ENCODE measurements at places on chromosomes 5 and 9. TPM values are rescaled to one million over a fixed set of nuclear protein-coding genes. Genes with fewer than 3 reads are reported as not detected.

Gene PRDM9
- total RNA-seq, result not detected

Gene FBP1
- 0.31 TPM for total RNA-seq

DNA sequence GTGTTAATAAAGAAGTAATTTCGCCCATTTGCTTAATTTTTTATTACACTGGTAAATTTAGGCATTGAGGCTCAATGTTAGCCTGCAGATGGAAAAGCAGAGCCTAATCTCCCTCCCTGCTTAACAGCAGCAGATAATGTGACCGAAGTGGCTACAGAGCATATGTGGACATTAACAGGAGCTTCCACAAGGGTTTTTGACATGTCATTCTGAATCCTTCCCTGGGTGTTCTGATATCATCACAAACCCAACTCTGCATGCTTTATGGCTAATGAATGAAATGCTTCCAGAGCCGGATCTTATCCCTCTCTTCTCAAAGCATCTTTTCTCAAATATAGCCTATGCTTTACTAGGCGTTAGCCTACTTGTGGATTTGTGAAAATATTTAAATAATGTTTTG is 208.6 kb downstream of the CAAP1 start:
- no peak for DNase-seq
- peaks cover 17% of the 10 kb centered on the region for H3K4me1 ChIP-seq
- no peaks in the 10 kb centered on the region for H3K36me3 ChIP-seq
- no peak overlapping the region for H3K27ac ChIP-seq

GRCh38 chr5:136120529-136120928 is 12.1 kb upstream of the SMAD5 start:
- DNase-seq, result no peak
- no peaks in the 10 kb centered on the region for H3K4me1 ChIP-seq
- H3K4me3 ChIP-seq, result no peak overlapping the region
- peaks cover 14% of the 10 kb centered on the region for H3K27me3 ChIP-seq

GRCh38 chr9:23586906-23587305 is 239.1 kb downstream of the ELAVL2 start:
- no peak overlapping the region for H3K27ac ChIP-seq
- H3K4me1 ChIP-seq, result peaks cover 10% of the 10 kb centered on the region
- H3K36me3 ChIP-seq, result no peaks in the 10 kb centered on the region
- no peaks in the 10 kb centered on the region for H3K27me3 ChIP-seq
- no peak for DNase-seq
- H3K4me3 ChIP-seq, result no peak overlapping the region

All from neural progenitor cell (in vitro differentiated cells).